Lung (tissue), 17 donors: ENCODE measurements at places on chromosomes 7 and 10. TPM values are rescaled to one million over a fixed set of nuclear protein-coding genes. Genes with fewer than 3 reads are reported as not detected.

DNA sequence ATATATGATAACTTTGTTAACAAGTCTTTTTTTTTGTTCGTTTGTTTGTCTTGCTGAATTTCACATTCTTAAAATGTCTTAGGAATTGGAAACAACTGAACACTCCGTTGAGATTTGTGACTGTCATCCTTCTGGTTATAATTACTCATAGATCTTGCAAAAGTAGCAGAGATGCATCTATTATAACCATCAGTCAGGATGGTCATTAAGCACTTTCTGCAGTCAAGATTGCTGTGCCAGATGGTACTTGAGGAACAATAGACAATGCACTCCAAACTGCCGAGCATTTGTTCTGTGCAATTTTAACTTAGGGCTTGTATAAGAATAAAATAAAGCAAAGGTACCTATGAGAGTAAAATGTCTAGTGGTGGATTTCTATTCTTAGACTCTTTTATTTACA lies 710.1 kb upstream of the KCND2 start:
- no peak for DNase-seq

GRCh38 chr7:45649560-45650346 lies 75.6 kb downstream of the ADCY1 start:
- DNase-seq, result no peak

DNA sequence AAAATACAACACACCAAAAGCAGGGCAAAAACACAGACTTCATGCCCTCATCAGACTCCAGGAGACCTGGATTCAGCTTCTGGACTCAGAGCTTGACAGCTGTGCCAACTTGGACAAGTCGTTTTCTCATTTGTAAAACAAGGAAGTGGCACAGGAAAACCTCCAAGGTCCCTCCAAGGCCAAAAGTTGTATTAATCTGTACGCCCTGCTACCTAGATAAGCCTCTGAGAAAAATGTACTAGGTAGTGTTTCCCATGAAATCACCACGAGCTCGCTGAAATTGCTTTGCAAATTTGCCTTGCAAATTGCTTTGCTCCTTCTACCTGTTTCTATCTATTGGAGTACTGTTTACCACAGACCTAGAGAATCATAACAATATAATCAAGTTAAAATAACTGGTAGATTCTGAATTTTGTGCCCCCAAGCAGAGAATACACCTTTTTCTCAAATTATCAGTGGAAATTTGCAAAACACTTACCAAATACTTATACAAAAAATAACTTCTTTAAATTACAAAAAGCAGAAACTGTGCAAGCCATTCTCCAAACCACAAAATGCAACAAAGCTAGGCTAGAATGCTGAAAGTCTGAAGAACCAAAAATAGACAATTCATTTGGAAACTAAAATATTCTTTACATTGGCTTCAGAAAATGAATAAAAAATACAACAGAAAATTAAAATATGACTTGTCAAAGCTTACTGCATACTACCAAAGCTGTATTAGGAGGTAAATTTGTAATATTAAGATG lies 158.1 kb upstream of the CHST15 start:
- no peak for DNase-seq

DNA sequence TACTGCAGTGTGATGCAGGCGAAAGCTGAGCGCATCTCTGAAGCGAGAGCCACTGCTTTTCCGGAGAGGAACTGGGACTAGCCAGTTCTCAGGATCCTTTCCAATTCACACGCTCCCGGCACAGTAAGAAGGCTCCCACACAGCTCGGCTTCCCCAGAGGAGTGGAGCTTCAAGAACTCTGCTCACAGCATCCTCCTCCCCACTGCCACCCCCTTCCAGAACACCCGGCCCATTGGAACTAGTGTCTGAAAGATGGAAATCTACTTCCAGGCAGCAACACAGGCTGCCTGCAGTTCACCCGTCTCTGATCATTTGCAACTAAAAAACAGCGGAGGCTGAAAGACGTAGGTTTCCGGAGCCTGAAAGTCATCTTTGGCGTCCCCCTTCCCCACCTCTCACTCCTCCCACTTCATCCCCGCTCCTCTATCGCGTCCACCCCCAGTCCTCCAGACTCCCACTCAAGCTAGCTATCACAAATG lies at the start of gene DGKB:
DGKB (minus strand) TSS at position 163 of the 479 bp plus-strand sequence.
- peak; percentile 21 for DNase-seq

- DNase-seq, result no peak
These were observed 1.6 kb upstream of the LYZL2 start for GRCh38 chr10:30631188-30631587.

OR13A1 gene
- polyA plus RNA-seq, result 0.28 TPM

GRCh38 chr7:138903186-138903820 lies 77.9 kb downstream of the KIAA1549 start:
- DNase-seq, result no peak

UNCX gene
- not detected for polyA plus RNA-seq

- DNase-seq, result peak; percentile 45
These were observed 8.4 kb downstream of the USP6NL start for GRCh38 chr10:11602919-11603523.

MBL2 gene
- not detected for polyA plus RNA-seq

PTN gene
- 1.0 TPM for polyA plus RNA-seq

DNA sequence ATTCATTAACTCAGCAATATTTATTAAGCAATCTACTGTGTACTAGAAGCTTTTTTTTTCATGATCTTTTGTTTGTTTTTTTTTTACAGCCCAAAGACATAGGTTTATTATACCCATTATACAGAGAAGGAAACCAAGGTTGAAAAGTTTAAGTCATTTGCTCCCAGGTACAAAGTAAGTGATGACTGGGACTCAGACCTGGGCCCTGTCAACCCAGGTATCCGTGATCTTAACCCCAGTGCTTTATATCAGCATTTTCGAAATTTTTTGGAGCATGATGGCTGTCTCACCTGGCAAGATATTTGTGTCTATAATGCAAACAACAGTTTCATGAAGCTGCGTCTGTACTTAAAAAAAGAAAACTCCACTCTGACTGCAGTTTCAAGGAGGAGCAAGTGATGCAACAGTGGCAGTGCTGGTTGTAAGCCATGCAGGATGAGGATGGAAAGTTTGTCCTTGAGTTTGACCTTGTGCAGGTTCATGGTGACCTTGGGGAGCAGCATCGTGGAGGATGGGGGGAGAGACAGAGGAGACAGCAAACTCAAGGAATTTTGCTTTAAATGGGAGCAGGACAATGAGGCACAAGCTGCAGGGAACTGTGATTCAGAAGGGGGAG lies 11.8 kb downstream of the SLC29A3 start:
- no peak for DNase-seq

NEUROD6 gene
- polyA plus RNA-seq, result not detected

NKX2-3 gene
- not detected for polyA plus RNA-seq

- no peak for DNase-seq
These were observed 1.8 kb upstream of the PPIF start for GRCh38 chr10:79345241-79346011.

DNA sequence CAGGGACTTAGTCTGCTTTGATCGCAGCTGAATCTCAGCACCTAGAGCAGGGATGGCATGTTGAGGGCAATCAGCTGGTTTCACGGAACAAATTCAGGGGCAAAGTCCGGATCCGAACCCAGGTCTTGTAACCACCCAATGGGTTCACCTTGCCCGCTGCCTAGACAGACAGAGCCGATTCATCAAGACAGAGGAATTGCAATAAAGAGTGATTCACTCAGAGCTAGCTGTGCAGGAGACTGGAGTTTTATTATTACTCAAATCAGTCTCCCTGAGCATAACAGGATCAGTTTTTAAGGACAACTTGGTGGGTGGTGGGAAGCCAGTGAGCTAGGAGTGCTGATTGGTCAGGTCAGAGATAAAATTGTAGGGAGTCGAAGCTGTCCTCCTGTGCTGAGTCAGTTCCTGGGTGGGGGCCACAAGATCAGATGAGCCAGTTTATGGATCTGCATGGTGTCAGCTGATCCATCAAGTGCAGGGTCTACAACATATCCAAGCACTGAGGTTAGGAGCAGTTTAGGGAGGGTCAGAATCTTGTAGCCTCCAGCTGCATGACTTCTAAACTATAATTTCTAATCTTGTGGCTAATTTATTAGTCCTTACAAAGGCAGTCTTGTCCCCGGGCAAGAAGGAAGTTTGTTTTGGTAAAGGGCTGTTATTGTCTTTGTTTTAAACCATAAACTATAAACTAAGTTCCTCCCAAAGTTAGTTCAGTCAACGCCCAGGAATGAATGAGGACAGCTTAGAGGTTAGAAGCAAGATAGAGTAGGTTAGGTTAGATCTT lies 43.5 kb upstream of the CHST3 start:
- DNase-seq, result no peak

DNA sequence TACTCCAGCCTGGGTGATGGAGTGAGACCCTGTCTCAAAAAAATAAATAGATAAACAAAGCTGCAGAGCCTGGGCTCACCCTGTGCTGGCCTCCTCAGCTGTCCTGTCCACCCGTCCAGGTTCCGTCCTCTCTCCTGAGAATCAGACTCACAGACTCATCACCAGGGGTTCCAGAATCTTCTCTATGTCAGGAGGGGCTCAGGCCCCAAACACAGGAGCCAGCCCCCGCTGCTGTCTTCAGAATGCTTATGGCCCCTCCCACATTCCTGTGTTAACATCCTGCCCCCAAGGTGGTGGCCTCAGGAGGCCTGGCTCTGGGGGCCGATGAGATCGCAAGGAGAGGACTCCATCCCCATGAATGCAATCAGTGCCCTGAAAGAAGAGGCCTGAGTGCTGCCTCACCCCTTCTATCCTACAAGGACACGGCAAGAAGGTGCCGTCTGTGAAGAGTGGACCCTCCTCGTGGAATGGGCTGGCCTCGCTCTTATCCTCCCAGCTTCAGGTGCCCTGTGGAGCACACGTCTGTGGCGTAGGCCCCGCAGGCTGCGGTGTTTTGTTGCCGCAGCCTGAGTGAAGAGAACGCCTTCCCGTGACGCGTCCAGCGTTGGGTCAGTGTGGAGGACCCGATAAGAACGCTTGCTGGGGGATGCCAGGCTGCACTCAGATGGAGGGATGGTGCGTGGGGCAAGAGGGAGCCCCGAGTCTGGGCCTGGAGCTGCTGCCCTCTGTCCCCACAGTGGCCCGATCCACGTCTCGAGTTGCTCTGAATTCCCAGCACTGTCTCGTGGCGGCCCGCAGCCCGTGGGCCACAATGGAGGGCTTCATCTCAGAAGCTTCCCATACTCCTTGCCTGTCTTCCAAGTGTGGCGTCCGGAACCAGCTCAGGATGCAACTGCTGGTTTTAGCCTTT lies 77.1 kb downstream of the INPP5A start:
- no peak for DNase-seq

DNA sequence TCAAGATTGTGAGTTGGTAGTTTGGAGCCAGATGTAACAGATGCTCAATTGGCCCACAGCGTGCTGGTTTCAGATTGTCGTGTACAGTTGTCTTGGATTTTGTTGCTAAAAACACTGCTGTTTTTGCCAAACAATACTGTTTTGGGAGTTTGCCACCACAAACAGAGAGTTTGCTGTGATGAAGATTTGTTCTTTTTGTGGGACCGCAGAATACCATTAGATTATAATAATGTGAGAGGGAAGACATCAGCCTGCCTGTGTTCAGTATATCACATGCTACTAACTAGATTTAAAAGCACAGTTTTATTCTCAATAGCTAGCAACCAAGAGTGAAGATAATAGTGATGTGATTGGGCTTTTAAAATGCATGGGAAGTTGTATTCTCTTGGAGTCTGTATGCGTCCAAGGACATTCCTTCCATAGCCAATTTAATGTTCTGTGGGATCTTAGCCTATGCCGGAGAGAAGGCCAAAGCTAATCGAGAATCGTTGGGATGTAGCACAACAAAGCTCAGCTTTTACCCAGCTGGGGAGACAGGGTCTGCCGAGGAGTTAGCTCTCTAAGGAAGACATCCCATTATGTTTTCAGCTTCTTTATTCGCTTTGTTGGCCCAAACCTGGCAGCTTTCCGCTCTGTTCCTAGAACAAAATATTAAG lies 18.7 kb upstream of the ITGA8 start:
- DNase-seq, result peak; percentile 100
